ENCODE measurements at places on chromosomes 6 and 20. TPM values are rescaled to one million over a fixed set of nuclear protein-coding genes. Genes with fewer than 3 reads are reported as not detected.

The TAGAP gene
- total RNA-seq: not detected

The RFX6 gene
- total RNA-seq: 28.7 TPM

The CRISP3 gene
- total RNA-seq: not detected

- no peak for DNase-seq
Measured at GRCh38 chr20:18778690-18779392, 34.7 kb upstream of the SCP2D1 start.

- DNase-seq: no peak
Measured at GRCh38 chr6:379410-380181, 12.0 kb upstream of the IRF4 start.

GRCh38 chr6:14883921-14884320 lies 361.9 kb upstream of the JARID2 start:
- no peak for DNase-seq

GRCh38 chr6:87945966-87946365 lies 101.7 kb upstream of the SPACA1 start:
- no peak for DNase-seq

- no peak for DNase-seq
Measured at GRCh38 chr6:31559606-31559957, 12.2 kb downstream of the NFKBIL1 start.

- DNase-seq: no peak
Measured at GRCh38 chr6:151060096-151060765, 179.5 kb upstream of the AKAP12 start.

GRCh38 chr6:88161940-88162339 lies 4.2 kb downstream of the CNR1 start:
- DNase-seq: no peak

Data from progenitor cell of endocrine pancreas (in vitro differentiated cells).